ENCODE measurements at places on chromosomes 12 and 14. TPM values are rescaled to one million over a fixed set of nuclear protein-coding genes. Genes with fewer than 3 reads are reported as not detected.

DNA sequence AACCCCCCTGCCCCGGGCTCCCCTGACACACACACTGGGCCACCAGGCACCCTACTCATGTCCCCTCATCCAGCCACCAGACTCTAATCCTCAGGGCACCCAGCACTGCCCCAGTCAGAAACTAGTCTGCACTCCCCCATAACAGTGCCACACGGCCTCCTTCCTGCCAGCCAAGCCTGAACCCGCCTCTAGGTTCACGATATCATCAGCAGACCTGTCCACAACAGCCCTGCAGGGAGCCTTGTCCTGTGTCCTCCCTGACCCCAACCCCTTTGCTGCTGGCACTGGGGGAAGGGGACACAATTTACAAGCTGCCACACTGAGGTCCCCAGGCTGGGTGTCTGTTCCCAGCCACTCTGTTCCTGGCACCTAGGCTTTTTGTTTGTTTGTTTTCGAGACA, 33.6 kb downstream of the LTBP2 start:
- no peak for DNase-seq

- DNase-seq = no peak
These were observed 1.3 kb upstream of the KRT79 start for GRCh38 chr12:52835271-52836041.

- no peak for DNase-seq
These were observed 42.3 kb downstream of the CHGA start for GRCh38 chr14:92965281-92965680.

- no peak for DNase-seq
These were observed 345.2 kb upstream of the FKBP4 start for GRCh38 chr12:2449586-2449985.

DNA sequence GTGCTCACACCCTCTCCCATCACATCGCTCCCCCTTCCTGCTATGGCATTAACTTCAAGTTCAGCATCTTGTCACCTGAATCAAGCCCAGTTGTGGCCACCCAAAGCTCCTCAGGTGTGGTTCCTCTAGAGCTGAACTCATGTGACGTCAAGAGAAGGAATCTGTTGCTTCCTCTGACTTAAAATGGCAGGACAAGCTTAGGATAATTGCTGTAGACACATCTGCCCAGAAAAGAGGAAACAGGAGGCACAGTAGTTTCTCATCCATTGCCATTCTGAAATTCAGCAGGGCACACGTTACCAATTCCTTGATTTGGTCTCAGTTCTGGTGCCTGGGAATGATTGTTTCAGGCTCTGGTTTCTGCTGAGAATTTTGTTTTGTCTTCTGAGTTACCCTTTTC, 52.1 kb downstream of the RCOR1 start:
- DNase-seq = no peak

GRCh38 chr12:53299101-53299453, 418 bp upstream of the MYG1 start:
- peak; percentile 88 for DNase-seq

DNA sequence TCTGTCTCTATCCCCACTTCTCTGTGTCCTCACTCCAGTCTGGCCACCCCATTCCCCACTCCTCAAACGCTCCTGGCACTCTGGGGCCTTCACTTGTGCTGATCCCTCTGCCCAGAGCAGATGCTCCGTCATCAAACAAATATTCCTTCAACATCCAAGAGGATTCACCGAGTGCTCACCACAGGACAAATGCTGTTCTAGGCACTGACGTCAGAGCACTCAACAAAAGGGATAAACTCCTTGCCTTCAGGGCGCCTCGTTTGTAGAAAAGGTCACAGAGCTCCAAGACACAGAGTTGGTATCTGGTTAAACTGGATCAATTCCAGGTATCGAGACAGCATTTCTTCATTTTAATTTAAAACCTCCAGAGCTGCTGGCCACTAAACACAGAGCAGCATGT, 35.3 kb downstream of the PSMC1 start:
- DNase-seq = no peak

DNA sequence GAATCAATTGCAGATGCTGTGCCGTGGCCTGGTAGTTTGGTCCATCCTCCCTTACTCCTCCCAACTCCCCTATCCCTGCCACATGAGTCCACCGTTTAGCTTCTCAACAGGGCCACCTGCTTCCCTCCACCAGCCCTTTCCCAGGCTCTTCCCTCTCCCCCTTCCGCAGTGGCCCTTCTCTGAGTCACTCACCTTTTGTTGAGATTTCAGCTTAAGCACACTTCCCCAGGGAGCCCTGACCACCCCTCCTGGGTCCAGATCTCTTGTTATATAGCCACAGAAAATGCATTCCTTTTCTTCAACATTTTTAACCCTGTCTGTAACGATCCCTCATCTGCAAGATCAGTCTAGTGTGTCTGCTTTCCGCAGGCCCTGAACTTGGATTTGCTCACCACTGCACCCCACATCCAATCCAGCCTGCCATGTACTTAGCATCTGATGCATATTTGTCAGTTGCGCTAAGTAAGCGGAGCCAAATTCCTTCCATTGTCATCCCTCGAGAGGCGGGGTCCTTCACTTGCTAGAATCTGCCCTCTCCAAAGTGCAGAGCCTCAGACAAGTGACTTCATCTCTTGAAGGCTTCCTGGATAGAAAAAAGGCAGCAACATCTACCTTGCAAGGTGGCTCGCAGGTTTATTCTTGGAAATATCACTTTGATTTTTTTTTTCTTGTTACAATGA, 41.1 kb downstream of the TMEM63C start:
- no peak for DNase-seq

- no peak for DNase-seq
These were observed 25.8 kb downstream of the ERG28 start for GRCh38 chr14:75634848-75635247.

GRCh38 chr12:118126119-118126757, 9.7 kb upstream of the PEBP1 start:
- DNase-seq = no peak

DNA sequence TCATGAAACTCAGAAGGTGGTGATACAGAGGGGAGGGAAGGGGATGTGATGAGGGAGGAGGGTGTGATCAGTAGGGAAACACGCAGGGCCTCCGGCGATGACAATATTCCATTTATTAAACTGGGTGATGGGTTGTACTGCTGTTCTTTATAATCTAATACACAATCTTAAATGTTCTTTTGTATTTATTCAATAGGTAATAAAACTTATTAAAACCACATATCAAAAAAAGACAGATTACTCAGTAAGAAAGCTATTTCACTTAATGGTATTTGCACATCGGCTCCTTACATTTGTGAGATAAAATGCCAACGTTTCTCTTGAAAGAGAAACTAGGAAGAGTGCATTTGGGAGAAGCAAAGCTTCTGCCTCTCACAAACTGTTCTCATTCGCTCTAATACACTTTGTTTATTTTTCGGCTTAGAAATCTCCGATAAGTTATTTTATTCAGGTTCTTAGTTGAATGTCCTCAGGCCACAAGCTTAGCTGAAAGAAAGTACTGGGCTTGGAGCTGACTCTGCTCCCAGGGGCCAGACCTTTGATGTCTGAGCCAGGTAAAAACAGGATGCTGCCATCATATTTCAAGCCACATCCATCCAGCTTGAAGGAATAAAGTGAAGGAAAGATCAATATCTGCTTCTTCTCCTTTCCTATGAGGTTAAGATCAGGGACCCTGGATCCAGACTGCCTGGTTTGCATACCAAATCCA, 17.5 kb downstream of the STON2 start:
- DNase-seq = no peak

- DNase-seq = no peak
These were observed 30.9 kb upstream of the DYRK2 start for GRCh38 chr12:67617629-67618028.

DNA sequence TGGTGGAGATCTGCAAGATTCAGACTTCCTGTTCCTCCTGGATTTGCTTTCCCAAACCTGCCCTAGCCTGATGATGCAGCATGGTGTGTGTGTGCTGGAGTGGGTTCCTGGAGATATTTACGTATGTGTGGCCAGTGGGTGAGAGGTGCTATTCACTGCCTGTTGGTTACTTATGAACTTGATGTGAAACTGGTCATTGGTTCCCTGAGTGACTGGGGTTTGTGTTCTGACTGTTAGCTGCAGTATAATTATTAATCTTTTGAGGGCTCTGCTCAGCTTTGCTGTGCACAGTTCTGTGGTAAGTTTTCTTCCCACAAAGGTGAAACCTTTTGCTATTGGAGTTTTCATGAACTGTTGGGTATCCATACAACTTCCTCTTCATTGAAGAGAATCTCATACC, 541.8 kb upstream of the FBXO33 start:
- no peak for DNase-seq

GRCh38 chr14:65168840-65169239, 66.5 kb upstream of the MAX start:
- DNase-seq = peak; percentile 43

GRCh38 chr12:47715877-47716548, 9.3 kb downstream of the ENDOU start:
- no peak for DNase-seq

DNA sequence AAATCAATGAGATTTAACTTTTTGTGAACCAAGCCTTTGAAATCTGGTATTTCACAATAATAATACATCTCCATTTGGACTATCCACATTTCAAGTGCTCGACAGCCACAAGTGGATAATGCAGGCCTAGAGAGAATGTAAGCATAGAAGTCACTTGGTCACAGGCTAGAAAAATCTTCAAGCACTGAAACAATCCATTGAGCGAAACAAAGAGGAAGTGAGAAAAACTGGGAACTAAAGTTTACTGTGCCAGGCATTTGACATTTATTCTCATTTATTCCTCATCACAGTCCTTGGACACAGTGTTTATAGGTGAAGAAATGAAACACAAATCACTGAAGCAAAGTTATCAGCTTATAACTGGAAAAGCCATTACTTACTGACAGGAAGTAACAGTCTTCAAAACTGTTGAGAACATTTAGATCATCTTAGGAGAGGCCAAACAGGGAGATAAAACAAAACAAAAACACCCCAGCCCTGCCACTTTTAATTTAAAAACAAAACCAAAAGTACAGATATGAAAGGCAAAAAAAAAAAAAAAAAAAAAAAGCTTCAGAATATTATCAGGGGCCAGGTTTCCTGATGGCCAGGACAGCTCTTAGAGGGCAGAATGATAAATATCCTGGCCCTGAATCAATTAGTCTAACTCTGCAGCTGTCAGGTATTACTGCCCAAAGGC, 29.2 kb downstream of the GNS start:
- peak; percentile 28 for DNase-seq

GRCh38 chr14:73780391-73780790, 66.2 kb upstream of the PNMA1 start:
- no peak for DNase-seq

DNA sequence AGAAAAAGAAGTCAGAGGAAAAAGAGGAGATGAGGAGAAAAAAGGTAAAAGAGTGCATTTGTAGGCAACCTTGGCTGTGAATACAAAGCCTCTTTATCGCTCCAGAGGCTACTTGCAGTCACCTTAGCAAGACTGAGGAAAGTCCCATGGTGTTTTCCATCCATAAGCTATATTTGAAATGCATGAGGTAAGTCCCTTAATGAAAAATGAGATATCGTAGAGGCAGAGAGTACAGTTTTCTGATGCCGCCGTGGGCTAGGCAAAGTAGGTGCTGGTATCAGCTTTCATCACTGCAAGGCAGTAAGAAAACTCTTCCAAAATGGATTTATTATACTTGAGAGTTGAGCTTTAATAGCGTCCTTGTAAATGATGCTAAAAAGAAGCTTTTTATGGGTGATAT, 186.8 kb downstream of the ASCL1 start:
- DNase-seq = no peak

GRCh38 chr14:20487396-20487725, 18.0 kb upstream of the RNASE10 start:
- no peak for DNase-seq

DNA sequence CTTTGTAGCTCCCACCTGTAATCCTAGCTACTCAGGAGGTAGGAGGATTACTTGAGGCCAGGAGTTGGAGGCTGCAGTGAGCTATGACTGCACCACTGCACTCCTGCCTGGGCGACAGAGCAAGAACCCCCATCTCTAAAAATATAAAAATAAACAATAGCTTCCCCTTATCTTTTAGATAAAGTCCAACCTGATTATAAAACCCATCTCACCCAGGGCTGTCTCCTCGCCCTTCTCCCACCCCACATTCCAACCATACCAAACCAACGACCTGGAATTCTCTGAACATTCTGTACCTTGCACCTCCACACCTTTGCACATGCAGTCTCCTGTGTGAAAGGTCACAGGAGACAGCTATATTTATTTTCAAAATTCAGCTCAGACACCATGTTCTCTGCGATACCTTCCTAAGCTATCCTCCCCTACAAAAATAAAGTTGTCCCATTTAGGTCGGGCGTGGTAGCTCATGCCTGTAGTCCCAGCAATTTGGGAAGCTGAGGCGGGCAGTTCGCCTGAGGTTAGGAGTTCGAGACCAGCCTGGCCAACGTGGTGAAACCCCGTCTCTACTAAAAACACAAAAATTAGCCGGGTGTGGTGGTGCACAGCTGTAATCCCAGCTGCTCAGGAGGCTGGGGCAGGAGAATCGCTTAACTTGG, 7.7 kb downstream of the SLC7A7 start:
- no peak for DNase-seq

- no peak for DNase-seq
These were observed 76.9 kb downstream of the PPHLN1 start for GRCh38 chr12:42402821-42403411.

GRCh38 chr14:76546426-76547221, 170.7 kb downstream of the ESRRB start:
- peak; percentile 5 for DNase-seq

GRCh38 chr14:68874746-68875155, 81.9 kb upstream of the ZFP36L1 start:
- DNase-seq = no peak

GRCh38 chr14:52014601-52015267, 25.4 kb downstream of the RTRAF start:
- no peak for DNase-seq

DNA sequence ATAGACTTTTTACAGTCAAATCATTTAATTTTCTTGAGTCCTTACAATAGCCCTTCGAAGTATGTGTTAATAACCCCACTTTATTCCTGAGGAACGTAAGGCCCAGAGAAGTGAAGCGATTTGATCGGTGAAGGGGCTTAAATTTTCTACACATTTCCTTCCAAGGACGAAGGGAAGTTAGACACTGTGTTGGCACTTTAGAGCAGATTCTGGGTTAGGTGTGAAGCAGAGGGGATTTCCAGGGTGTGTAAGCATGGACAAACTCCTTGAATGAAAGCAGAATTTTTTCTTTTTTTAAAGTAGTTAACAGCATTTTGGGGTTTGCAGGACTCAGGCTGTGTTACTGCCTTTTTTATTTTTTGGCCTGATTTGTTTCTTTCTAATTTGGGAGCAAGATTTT, 38.9 kb downstream of the PRORP start:
- no peak for DNase-seq

DNA sequence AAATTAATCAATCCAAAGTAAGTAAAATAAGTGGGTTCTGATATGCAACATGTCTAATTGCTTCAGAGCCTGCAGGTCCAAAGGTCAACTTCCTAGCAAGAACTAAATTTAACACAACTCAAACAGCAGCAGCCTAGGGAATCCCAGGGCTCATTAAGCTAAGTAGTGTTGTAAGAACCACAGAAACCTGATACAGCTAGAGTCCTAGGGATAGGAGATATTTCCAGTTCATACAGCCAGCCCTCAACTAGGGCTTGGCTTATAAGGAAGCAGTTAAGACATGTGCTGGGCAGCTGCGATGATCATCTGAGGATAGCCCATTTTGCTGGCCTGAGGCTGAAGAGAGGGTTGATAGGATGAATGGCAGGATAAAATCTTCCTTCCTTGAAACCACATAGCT, at the start of gene OR4Q3:
TSS of gene OR4Q3 (plus strand) at position 316 of the 400 bp plus-strand sequence.
- no peak for DNase-seq

ALDH2 gene
- total RNA-seq = 6.8 TPM

TMEM30B gene
- total RNA-seq = not detected

CSRNP2 gene
- total RNA-seq = 23.2 TPM

RD3L gene
- total RNA-seq = not detected

KRT6A gene
- total RNA-seq = not detected

CARMIL3 gene
- not detected for total RNA-seq

ENDOU gene
- total RNA-seq = not detected

ADGRD1 gene
- total RNA-seq = under 0.01 TPM

RIMBP2 gene
- not detected for total RNA-seq
